Activated CD8-positive, alpha-beta T cell treated with anti-CD3 and anti-CD28 coated beads for 36 hours (primary cell): ENCODE measurements at places on chromosomes 16 and 17.

- no peak for DNase-seq
Measured at GRCh38 chr17:56274491-56274890, 121.2 kb downstream of the ANKFN1 start.

GRCh38 chr16:76287466-76287865, 10.3 kb downstream of the CNTNAP4 start:
- DNase-seq, result no peak

- DNase-seq, result no peak
Measured at GRCh38 chr17:57888311-57889216, 38.7 kb upstream of the MRPS23 start.

DNA sequence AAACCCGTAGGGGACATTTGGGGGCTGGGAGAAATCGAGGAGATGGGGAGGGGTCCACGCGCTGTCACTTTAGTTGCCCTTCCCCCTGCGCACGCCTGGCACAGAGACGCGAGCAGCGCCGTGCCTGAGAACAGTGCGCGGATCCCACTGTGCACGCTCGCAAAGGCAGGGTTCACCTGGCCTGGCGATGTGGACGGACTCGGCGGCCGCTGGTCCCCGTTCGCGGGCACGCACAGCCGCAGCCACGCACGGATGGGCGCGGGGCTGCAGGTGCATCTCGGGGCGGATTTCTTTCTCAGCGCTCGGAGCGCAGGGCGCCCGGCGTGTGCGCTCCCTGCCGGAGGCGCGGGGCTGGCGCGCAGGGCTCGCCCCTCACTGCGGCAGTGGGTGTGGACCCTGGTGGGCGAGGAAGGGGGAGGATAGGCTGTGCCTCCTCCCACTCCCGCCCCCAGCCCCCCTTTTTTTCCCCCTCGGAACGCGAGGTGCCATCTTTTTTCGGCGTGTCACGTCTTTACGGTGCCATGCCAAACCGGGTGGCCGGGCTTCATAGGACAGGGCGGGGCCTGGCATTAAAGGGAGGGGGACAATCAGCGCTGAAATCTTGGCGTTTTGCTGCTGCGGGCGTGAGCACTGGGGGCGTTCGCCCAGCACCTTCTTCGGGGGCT, 1.1 kb downstream of the MAPT start:
- peak; percentile 17 for DNase-seq

GRCh38 chr17:75864448-75864871, 9.3 kb upstream of the WBP2 start:
- peak; percentile 71 for DNase-seq

GRCh38 chr17:17685775-17686291, 4.6 kb downstream of the RAI1 start:
- DNase-seq, result peak; percentile 29

- DNase-seq, result no peak
Measured at GRCh38 chr17:75707079-75707571, 14.1 kb upstream of the ITGB4 start.

DNA sequence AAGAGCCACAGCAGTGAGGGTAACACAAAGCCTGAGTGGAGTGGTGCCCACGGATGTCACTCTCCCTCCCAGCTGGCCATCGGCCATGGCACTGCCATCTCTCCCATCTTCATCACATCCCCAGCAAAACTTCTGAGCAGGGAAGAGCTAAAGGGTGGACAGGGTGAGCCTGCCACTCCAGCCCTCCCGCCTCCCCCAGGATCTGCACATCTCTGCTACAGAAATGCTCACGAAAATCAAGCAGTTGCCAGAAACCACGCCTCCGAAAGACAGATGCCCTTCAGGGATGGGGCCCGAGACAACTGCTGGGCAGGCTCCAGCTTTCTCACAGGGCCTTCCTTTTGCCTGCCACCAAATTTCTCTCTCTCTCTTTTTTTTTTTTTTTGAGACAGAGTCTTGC, 3.6 kb downstream of the GRIN2C start:
- no peak for DNase-seq

DNA sequence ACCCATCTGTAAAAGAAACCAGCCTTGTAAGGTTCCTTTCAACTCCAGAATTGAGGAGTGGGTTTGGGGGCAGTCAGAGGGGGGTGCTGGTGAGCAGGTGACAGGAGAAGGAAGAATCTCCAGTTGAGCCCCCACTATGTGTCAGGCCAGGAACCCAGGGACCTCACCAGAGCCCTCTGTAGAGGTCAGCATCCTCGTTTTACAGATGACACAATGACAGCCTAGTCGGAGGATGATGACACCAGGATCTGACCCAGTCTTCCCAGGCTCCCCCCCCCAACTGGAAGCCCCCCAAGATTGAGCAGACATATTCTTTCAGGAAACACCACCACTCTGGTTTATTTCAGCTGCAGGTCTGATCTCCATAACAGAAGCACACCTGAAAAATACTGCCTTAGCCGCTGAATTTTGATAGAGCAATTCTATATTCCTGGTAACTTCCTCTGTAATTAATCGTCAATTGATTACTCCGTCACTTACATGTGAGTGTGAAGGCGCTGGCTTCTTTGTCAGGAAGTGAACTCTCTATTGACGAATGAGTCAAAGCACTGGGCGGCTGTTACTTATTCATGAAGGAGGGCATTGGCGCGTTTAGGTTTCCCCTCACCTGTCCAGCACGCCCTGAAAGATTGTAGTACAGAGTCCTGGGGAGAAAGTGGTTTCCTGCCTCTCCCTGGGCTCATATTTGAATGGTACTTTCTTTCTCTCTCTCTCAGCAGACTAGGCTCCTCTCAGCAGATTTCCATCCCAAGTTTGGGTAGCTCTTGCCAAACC, 21.2 kb downstream of the SOCS3 start:
- DNase-seq, result no peak

- peak; percentile 48 for DNase-seq
Measured at GRCh38 chr17:60305141-60305540, 86.8 kb downstream of the USP32 start.

- DNase-seq, result no peak
Measured at GRCh38 chr17:8087075-8087951, at the start of gene ALOX12B. ALOX12B (minus strand) TSS chr17:8087716; CDS start chr17:8087442, 274 bp downstream.

DNA sequence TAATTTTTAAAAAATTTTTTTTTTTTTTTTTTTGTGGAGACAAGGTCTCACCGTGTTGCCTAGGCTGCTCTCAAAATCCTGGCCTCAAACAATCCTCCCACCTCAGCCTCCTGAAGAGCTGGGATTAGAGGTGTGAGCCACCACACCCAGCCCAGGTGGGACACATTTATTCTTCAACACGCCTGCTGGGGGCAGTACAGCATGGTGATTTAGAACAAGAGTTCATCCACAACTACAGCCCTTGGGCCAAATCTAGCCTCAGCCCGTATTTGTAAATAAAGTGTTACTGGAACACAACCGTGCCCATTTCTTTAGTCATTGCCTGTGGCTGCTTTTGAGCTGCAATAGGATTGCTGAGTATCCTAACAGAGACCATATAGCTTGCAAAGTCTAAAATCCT, 92.8 kb downstream of the KATNIP start:
- DNase-seq, result peak; percentile 15

DNA sequence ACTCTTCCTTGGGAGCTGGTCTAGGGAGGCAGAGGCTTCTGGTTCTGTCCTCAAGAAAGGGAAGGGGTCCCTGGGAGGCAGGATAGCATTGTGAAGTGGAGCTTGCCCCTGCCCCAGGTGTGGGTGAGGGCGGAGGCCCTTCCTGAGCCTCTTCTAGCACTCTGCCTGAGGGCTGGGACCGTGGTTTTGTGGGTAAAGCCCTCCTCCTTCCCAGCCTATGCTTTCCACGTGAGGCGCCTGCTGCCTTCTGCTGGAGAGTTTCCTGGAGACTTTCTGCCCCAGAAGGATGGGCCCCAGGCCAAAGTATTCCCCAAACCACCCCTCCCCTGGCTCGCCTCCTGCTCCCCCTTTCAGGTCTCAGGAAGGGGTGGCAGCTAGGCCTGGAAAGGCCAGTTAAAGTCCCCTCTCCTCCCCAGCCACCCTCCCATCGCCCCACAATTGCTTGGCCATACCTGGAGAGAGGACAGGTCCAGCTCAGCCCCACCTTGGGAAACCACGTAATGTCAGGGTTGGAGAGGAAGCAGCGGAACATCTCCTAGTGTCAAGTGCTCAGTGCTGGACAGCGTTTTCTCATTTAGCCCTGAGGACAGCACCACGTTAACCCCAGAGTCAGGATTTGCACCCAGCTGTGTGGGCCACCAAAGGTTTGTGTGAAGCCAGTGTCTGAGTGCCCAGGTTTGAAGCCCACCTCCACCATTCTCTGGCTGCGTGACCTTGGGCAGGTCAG, 5.6 kb downstream of the SBK1 start:
- DNase-seq, result peak; percentile 34

DNA sequence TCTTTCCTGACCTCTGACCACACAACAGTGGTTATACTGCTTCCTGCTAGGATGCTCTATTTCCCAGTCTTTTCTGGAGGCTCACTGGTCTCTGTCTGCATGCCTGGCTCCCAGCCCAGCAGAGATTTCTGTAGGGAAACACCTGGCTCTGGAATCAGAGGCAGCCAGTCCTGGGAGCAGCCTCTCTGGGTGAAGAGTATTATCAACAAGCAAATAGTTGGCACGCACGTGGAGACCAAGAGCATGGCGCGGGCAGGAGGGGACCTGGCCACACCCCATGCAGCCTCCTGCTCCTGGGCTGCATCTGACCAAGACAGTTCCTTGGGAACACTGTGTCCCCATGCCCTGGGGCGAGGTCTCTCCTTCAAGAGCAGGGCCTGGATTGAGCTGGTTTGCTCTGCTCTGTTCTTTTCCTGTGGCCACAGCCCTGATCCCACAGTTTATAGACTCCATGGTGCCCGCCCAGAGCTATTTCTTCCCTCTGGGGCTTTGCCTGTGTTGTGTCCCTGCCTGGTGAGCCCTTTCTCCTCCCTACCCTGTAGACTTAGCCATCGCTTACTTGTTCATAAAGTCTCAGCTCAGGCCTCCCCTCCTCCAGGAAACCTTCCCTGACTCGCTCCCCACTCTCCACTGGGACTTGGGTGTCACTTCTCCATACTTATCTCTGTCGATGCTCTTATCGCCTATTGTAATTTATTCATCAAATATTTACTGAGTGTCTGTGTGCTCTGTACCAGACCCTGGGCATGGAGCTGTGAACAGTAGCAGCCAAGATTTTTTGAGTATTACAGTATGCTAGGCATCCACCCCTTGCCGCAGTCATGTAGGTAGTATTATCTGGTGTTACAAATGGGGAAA, 60.6 kb downstream of the SCNN1B start:
- no peak for DNase-seq

DNA sequence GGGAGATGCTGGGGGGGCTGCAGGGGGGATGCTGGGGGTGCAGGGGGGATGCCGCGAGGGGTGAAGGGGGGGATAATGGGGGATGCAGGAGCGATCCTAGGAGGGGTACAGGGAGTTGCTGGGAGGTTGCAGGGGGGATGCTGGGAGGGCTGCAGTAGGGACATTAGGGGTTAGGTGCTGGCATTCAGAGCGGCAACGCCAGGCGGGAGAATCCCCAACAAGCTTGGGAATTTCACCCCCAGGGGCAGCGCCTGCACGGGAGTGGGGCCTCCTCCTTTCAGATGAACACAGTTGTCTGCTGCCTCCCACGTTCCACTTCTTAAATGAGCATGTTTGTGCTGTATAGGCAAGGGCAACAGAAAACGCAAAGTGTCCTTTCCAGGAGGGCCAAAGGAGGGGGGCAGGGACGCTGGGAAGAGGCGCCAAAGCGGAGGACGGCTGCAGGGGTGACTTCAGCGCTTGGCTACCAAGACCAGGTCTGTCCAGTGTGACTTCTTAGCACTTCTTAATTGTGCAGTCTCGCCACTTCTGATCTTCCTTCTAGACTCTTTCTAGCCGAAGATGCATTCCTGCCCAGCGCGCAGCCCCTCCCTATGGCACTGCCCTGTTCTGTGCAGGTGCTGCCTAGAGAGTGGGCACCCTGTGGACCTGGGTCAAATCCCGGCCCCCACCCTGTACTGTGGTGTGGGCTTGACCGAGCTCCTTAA, 2.0 kb upstream of the SLC6A4 start:
- no peak for DNase-seq

GRCh38 chr17:65588181-65588808, 26.8 kb upstream of the AXIN2 start:
- no peak for DNase-seq

DNA sequence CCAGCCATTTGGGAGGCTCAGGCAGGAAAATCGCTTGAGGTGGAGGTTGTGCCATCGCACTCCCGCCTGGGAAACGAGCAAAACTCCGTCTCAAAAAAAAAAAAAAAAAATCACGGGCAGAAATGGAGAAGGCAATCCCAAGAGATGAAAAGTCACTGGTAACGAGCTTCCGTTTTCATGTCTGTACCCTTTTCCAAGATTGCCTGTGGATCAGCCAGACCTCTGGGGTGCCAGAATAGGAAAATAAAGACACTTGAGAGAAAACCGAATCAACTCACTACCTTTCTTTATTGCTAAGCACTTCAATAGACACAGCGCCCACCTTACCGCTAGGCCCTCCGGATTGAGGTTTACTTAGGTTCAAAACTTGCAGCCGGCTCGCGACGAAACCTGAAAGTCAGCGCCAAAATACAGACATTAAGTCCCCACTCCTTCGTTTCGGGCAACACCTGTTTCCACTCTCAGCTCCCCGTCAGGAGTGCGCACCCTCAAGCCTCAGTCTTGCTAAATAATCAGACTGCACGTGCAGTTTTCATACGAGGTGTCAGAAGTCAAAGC, 970 bp upstream of the TRAF7 start:
- no peak for DNase-seq

GRCh38 chr16:68319185-68319908, 8.5 kb downstream of the PRMT7 start:
- peak; percentile 91 for DNase-seq

DNA sequence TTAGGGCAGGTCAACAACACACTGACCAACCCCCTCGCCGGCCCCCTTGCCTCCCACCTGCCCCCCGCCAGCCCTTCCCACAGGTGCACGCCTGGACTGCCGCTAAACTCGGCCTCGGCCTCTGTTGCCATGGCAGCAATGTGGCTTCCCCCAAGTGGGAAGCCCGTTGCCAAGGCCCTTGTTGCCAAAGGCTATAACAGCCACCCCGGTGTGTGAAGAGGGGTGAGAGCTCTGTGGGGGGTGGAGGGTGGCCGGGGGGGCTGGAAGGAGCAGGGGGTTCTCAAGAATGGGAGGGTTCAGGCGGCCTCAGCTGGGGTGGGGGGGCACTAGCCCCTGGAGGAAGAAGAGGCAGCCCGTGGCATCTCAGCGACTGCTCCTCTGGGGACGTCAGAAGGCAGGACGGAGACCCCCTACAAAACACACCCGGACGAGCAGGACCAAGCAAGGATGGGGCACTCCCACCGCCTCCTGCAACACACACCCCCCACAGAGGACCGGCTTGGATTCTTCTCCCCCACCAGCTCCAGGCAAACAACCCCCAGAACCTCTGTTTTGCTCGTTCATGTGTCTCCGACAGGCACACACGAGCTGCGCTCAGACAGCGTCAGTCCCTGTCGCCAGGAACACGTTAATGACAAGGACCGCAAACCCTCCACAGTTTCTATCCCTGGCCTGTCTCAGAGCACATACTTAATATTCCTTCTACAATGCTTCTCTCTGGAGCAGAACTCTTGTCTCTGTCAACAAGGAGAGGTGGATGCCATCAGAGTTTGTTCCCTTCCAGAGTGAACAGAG, 55.7 kb downstream of the ABR start:
- DNase-seq, result no peak
